M059J (cell line): ENCODE measurements at places on chromosomes 12 and 14.

DNA sequence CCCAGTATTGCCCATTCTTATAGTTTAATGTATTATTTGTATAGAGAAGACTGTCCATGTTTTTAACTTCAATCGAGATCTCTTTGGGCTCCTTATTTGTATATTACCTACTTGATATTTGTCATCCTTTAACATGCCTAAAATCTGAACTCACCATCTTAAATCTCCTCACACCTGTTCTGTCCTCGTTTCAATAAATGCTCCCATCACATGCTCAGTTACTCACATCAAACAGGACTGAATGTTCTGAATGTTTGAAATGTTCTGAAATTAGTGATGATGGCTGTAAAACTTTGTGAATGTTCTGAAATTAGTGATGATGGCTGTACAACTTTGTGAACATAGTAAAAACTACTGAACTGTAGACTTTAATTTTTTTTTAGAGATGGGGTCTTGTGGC, 34.5 kb downstream of the COCH start:
- no peak for DNase-seq

- no peak for DNase-seq
Observed at GRCh38 chr12:38823314-38823713, 82.1 kb downstream of the CPNE8 start.

- no peak for DNase-seq
Observed at GRCh38 chr14:52026901-52027300, 37.6 kb downstream of the RTRAF start.

GRCh38 chr14:56081139-56081538, 37.1 kb upstream of the PELI2 start:
- DNase-seq = no peak

GRCh38 chr12:92971859-92972524, 42.9 kb upstream of the EEA1 start:
- DNase-seq = peak; percentile 78

GRCh38 chr12:88314706-88315105, 172.6 kb downstream of the TMTC3 start:
- no peak for DNase-seq

GRCh38 chr12:44317651-44318126, 481.8 kb downstream of the TMEM117 start:
- DNase-seq = peak; percentile 11

- DNase-seq = no peak
Observed at GRCh38 chr12:107775093-107775721, 703 bp downstream of the ASCL4 start.
